ENCODE measurements at places on chromosomes 11 and 22. TPM values are rescaled to one million over a fixed set of nuclear protein-coding genes. Genes with fewer than 3 reads are reported as not detected.

GRCh38 chr11:61281581-61282250 is 13.4 kb downstream of the VWCE start:
- no peak for DNase-seq

The SLC25A18 gene
- total RNA-seq: not detected

DNA sequence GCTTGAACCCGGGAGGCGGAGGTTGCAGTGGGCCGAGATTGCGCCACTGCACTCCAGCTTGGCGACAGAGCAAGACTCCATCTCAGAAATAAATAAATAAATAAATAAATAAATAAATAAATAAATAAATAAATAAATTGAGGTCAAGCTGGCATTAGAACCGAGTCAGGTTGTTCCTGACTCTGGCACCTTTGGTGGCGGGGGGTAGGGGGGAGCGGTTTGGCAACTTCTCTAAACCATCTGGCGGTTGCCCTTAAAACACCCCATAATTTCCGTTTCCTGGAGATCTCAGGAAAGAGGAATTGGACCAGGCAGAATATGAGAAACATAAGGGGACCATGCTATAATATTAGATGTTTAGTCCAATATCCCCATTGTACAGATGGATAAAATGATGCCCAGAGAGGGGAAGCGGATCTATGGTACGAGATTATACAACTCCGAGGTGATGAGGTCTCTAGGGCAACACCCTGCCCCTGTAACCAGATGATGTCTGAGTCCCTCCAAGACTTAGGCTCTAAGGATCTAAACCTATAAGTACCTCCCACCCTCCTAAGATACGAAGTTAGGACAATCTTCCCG is 785 bp downstream of the CLPB start:
- DNase-seq: no peak

GRCh38 chr22:32469799-32470212 is 4.8 kb upstream of the FBXO7 start:
- DNase-seq: no peak

- DNase-seq: peak; percentile 74
Measured at GRCh38 chr11:1863352-1864216, 10.7 kb downstream of the LSP1 start.

DNA sequence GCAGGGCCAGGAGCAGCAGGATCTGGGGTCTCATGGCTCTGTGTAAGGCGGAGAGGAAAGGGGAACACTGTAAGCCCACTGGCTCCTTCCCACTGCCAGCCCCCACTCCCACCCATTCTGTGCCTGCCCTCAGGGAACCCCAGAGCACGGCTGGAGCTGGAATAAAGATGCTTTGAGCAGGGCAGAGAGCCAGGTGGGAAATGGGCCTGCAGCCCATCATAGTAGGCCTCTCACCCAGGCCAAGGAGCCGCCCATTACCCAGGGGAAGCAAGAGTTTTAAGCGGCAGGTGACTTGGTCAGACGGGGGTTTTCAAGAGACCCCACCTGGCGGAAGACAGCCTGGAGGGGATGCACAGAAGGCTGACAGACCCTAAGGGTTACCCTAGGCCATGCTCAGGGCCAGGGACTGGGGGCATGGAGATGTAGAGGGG is 4.6 kb downstream of the LRRC32 start:
- no peak for DNase-seq

The OR6T1 gene
- total RNA-seq: not detected

The EHF gene
- total RNA-seq: 0.14 TPM

- no peak for DNase-seq
Measured at GRCh38 chr11:32874132-32874531, 18.5 kb upstream of the QSER1 start.

DNA sequence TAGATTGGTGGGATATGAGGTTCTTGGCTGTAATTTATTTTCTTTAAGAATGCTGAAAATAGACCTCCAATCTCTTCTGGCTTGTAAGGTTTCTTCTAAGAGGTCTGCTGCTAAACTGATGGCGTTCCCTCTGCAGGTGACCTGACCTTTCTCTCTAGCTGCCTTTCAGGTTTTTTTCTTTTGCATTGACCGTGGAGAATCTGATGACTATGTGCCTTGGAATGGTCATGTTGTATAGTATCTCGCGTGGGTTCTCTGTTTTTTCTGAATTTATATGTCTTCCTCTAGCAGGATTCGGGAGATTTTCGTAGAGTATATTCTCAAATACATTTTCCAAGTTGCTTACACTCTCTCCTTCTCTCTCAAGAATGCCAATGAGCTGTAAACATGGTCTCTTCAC is 122.2 kb downstream of the DDX10 start:
- DNase-seq: no peak

The C11orf86 gene
- not detected for total RNA-seq

The MS4A15 gene
- not detected for total RNA-seq

GRCh38 chr22:31922534-31922933 is 21.8 kb upstream of the YWHAH start:
- no peak for DNase-seq

DNA sequence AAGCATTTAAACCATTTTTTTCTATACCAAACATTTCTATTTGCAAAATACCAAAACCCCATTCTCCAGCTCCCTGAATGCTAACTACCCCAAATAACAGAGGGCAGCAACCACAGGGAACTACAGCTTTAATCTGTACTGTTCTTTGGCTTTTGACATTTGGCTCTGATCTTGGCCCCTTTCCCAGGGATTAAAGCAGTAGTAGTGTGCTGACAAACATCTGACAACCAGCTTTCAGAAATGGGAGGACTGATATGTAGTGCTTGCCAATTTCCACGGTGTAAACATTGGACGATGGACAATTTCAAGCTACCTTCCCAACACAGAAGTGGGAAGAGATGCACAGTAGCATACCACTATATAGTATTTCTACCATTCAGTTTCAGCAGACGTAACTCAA is 88.4 kb upstream of the TEAD1 start:
- DNase-seq: no peak

The SCGB1C1 gene
- total RNA-seq: not detected

The EXPH5 gene
- total RNA-seq: 1.9 TPM

DNA sequence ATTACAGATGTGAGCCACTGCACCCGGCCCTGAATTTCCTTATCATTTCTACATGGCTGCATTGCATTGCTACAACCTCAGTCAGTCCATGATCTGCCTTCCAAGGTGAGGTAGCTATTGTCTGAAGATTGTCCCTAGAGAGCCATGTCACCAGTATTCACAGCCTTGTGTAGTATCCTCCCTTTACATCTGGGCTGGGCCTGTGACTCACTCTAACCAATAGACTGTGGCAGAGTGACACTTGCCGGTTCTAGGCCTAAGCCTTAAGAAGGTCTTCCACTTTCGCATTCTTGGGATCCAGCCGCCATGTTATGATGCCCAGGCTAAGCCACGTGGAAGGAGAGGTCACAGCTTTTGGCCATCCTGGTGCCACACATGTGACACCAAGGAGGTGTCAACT is 10.1 kb upstream of the PLEKHB1 start:
- DNase-seq: no peak

GRCh38 chr11:32851251-32851650 is 21.5 kb downstream of the PRRG4 start:
- DNase-seq: no peak

The TOLLIP gene
- total RNA-seq: 46.0 TPM

DNA sequence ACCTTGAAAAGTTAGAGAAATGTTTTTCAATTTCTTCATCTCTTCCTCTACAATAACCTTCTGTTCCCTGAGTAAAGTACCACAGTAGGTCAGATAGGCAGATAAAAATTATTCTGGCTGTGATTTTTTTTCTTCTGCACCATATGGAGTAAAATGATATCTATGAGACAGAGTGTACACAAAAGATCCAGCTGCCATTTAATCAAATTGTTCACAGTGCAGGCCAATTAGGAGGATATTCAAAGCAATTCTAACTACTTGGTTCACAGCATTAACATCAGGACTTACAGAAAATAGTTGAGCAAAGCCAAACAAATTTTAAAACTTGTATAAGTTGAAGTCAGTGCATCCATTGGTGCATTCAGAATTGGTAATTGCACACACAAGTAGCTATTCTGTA is 147.9 kb upstream of the LUZP2 start:
- DNase-seq: no peak

- DNase-seq: no peak
Measured at GRCh38 chr11:113493206-113493605, 18.0 kb upstream of the DRD2 start.

The TBX10 gene
- not detected for total RNA-seq

DNA sequence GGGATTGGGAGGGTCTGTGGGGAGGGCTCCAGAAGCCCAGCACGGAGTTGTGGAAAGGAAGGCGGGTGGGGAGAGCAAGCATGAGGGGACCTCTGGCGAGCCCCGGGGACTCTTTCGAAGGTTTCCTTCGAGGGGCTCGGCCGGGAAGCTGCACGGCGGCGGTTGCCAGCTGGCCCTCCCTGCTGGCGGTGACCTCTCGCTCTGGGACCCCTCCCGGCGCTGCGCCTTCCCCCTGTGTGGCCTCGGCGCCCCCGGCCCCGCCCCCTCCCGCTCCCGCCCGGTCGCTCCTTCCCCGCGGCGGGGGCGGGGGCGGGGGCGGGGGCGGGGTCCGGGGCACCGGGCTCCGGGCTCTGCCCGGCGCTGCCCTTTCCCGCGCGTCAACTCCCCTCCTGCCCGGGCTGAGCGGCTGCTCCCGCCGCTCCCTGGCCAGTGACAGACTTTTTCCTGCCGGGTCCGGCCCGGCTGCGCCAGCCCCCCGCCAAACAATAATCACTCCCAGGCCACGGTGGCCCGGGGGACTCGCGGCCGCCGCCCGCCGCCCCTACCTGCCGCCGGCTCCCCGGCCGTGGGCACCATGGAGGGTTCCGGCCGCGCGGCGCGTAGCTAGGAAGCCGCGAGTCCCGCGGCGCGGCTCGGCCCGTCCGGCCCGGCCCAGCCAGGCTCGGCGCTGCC is 941 bp downstream of the CLCF1 start:
- no peak for DNase-seq

The GDPD5 gene
- total RNA-seq: 34.9 TPM

The SYCE3 gene
- total RNA-seq: not detected

- no peak for DNase-seq
Measured at GRCh38 chr22:46915950-46916730, 153.7 kb downstream of the TBC1D22A start.
